COLO829 (cell line): ENCODE measurements at places on chromosomes 7 and 10.

DNA sequence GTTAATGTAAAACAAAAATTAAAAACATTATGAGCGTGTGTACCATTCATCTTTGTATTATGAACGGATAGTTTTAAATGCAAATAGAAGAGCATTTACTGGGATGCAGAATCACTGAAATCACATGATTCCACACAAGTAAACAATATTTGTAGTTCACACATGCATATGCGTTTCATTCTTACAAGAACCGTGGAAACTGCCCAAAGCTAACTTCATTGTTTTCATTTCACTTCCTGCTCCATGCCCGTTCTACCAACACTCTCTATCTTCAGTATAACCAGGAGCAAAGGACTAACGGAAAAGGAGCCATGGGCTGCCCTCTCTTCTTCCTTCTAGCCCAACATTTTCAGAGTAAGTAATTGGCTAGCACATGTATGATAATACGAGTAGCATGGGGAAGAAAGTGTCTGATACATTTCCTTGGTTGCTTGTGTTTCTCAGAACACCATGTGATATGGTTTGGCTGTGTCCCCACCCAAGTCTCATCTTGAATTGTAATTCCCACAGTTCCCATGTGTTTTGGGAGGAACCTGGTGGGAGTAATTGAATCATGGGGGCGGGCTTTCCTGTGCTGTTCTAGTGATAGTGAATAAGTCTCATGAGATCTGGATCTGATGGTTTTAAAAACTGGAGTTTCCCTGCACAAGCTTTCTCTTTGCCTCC is 38.8 kb downstream of the ZNF783 start:
- DNase-seq = no peak

GRCh38 chr10:122468307-122468925 is 7.1 kb downstream of the HTRA1 start:
- no peak for DNase-seq

DNA sequence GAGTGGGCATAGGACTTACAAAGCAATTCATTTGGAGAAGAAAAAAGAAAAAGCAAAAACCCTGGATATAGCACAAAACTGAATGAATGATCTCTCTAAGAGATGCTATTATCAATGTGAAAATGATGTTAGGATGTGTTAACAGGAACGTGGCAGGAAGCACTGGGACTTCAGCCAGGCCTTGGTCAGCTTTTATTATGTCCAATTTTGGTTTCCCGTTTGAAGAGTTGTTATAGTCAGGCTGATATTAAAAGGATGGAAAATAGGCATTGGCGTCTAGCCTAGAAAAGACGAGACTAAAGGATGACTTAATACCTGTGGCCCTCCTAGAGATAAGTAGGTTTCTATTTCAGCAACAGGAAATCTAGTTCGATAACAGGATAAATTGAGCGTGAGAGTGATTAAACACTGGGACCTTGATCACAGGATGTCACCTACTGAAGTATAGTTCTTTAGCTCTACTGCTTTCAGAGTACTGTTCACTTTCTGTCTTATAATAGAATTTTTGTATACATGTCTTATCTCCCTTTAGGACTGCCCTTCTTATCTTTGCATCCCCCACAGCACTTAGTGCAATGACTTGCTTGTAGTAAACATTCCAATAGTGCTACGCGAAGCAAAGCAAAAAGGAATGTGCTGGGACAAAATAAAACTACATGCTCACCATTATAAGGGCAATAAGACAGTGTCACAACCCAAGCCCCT is 99.8 kb upstream of the AGBL3 start:
- peak; percentile 51 for DNase-seq

- DNase-seq = no peak
Observed at GRCh38 chr7:26964156-26964808, 99.9 kb upstream of the SKAP2 start.

- peak; percentile 76 for DNase-seq
Observed at GRCh38 chr7:18356191-18356645, 139.3 kb upstream of the HDAC9 start.

- no peak for DNase-seq
Observed at GRCh38 chr7:38736138-38736537, 105.0 kb upstream of the AMPH start.

- DNase-seq = peak; percentile 28
Observed at GRCh38 chr7:26398427-26398755, 106.7 kb downstream of the SNX10 start.

DNA sequence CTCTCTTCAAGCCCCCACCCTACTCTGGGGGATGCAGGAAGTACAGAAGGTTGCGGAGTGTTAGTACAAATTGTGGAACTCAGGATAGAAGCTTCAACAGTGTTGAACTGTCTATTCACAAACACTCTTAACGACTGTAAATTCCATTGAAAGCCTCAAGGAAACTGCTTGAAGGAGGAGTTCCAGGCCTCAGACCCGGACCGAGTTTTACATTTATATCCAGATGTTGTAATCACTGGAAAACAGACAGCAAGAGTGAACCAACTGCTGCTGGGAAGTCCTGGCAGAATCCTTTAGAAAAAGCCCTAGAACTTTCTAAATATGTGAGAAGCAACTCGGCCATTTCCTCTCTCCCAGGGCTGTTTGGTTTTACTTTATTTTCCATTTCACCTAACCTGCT is 84.1 kb upstream of the LRRC18 start:
- no peak for DNase-seq

- DNase-seq = peak; percentile 67
Observed at GRCh38 chr7:2633538-2634266, 1.9 kb downstream of the TTYH3 start.

DNA sequence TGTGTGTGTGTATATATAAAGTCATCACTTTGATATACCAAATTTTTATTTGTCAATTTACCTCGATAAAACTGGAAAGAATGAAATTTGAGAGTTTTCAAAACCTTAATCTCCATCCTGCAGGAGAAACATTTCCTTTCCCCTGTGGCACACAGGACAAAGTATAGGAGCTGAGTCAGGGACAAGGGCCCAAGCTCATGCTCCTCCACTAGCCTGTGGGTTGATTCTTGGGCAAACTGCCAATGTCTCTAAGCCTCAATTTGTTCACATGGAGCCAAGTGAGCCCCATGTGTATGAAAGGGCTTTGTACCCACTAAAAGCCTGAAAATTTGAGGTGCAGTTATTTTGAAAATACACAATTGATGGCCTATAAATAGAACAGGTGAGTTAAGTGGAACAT is 60.3 kb upstream of the IL6 start:
- no peak for DNase-seq

DNA sequence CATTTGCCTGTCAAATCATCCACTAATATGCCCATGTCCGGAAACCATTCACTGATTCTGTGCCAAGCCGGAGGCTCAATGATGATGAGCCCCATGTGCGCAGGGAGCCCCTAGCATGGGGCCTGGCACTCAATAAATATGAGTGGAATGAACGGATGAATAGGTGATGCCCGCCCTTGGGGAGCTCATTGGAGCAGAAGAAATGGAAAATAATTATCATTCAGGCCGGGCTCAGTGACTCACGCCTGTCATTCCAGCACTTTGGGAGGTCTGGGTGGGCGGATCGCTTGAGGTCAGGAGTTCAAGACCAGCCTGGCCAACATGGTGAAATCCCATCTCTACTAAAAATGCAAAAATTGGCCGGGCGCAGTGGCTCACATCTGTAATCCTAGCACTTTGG is 11.0 kb downstream of the RHBDD2 start:
- DNase-seq = no peak

DNA sequence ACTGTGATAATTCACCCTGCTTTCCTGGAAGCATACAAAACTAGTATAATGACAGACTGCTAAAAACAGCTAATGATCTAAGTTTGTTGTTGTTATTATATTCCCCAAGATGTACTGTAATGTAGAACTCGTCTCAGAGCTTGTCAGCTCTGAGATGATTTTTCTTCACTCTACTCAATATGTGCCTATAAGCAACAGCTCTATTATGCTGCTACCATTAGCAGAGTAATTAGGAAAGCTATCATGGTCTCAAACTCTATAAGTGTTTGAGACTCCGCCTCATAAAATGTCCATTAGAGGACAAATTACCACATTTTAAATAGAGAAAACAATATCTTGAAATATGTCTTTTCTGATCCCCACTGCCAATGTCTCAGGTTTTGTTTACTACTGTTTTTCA is 476.5 kb upstream of the PCDH15 start:
- no peak for DNase-seq

DNA sequence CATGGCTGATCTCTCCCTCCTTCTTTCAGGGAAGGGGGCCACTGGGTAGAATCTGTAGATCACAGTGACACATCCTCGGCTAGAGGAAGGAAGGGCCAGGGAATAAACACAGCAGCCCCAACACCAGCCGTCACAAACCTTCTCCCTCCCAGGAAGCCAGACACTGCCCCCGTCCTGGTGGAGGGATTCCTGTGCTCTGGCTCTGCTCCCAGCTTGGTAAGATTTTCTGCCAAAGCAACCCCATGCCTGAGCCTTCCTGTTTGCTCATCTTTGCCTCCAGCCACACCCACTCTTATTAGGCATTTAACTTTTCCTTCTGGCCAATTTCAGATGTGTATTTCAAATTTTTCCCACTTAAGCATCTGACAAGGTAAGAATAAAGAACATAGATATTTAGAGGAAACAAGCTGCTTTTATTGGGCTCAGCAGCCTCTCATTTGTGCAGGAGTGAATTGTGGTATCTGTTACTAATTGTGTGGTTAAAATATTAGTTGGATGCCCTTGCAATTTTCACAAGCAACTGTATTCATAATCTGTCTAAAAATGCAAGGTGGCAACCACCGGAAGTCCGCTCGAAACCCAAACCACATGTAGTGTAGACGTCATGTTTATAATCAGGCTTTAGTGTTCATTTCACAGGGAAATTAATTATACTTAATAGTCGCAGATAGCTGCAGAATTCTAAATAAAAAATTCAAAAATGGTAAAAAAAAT is 13.2 kb upstream of the NPS start:
- no peak for DNase-seq

GRCh38 chr10:1545524-1545923 is 191.8 kb downstream of the ADARB2 start:
- no peak for DNase-seq

DNA sequence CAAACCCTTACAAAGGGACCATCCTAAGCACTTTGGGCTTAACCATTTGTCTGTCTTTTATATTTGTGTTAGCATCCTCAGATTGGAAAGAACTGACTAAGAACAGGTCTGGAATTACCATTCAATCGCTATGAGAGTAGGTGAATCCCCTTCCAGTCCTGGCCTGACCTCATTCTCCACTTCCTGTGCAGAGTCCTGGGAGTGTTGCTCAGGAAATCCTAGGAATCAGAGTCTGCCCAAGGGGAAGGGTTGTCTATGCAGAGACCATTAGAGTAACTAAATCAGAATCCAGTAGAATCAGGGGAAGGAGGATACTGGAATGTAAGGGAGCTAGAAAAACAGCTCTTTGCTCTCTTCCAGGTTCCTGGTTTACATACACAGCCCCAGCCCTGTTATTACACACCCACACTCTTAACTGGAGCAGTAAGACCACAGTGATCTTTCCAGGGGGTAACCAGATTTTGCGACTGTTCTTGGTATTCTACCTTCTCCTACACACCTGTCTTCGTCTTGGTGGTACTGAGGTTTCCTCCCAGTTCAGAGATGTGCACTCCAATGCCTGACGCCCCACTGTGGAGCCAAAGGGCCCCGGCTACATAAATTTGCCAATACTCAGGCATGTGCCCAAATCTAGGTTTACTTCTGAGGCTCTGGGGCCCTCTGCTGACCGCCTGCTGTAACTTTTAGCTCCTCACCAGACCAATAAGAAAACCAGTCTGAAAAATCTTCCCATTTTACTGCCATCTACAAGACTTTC is 103.7 kb downstream of the RNF216 start:
- peak; percentile 56 for DNase-seq

- DNase-seq = no peak
Observed at GRCh38 chr10:36048236-36048635, 406.1 kb upstream of the FZD8 start.

GRCh38 chr7:74084722-74085578 is 1.3 kb downstream of the LIMK1 start:
- no peak for DNase-seq

GRCh38 chr7:30692882-30693281 is 10.6 kb upstream of the CRHR2 start:
- DNase-seq = no peak

GRCh38 chr7:114508086-114508485 is 93.5 kb downstream of the FOXP2 start:
- no peak for DNase-seq

GRCh38 chr7:31028417-31028992 is 23.6 kb upstream of the ADCYAP1R1 start:
- DNase-seq = no peak

GRCh38 chr7:50467817-50468610 is 17.9 kb upstream of the FIGNL1 start:
- peak; percentile 50 for DNase-seq

GRCh38 chr7:66950763-66951162 is 29.7 kb downstream of the TMEM248 start:
- no peak for DNase-seq

GRCh38 chr7:134016223-134016941 is 110.8 kb upstream of the LRGUK start:
- DNase-seq = peak; percentile 89

DNA sequence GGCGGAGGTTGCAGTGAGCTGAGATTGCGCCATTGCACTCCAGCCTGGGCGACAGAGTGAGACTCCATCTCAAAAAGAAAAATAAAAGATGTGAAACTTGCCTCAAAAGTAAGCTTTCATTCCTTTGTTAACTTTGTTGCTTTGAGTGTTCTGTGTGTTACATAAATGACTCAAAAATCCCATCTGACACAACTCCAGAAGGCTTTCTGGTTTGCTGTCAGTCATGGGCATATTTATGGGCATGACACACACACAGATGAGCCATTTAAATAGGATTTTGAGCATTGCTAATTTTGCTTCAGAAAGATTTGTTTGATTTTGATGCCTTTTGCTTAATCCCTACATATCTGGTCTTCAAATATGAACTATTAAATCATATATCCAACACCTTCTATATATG is 82.6 kb downstream of the CACNB2 start:
- DNase-seq = no peak

GRCh38 chr10:110138197-110138812 is 69.1 kb upstream of the MXI1 start:
- peak; percentile 40 for DNase-seq

DNA sequence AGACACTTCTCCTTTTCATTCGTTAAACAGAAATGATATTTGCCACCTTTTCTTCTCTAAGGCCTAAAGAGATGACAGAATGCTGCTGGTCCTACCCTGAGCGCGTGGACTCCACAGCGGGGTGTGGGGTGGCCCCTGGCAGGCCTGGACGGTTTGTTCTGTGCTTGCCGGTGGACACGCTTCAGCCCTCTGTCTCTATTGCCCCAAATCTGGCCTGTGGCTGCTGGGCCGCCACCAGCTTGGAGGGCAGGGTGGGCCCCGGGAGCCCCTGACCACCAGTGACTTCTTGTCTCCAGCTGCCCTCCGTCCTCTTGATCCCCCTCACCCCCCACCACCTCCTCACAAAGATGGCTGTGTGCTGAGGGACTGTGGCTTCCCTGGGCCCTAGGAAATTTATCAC is 5.7 kb downstream of the CHST3 start:
- no peak for DNase-seq

- no peak for DNase-seq
Observed at GRCh38 chr7:16891874-16892643, 10.3 kb upstream of the AGR3 start.

- DNase-seq = no peak
Observed at GRCh38 chr7:67413670-67414069, 417.0 kb downstream of the TYW1 start.
